ENCODE measurements at places on chromosomes 13 and 19. TPM values are rescaled to one million over a fixed set of nuclear protein-coding genes. Genes with fewer than 3 reads are reported as not detected.
A peak's percentile ranks its signal among the peaks of the same experiment; 100 is the strongest.

GRCh38 chr19:50858886-50859285 lies 4.2 kb downstream of the KLK3 start:
- no peak for DNase-seq
- no peak overlapping the region for H3K4me3 ChIP-seq
- H3K27ac ChIP-seq = no peak overlapping the region
- H3K4me1 ChIP-seq = no peaks in the 10 kb centered on the region
- H3K27me3 ChIP-seq = peaks cover 28% of the 10 kb centered on the region
- H3K36me3 ChIP-seq = no peaks in the 10 kb centered on the region

DNA sequence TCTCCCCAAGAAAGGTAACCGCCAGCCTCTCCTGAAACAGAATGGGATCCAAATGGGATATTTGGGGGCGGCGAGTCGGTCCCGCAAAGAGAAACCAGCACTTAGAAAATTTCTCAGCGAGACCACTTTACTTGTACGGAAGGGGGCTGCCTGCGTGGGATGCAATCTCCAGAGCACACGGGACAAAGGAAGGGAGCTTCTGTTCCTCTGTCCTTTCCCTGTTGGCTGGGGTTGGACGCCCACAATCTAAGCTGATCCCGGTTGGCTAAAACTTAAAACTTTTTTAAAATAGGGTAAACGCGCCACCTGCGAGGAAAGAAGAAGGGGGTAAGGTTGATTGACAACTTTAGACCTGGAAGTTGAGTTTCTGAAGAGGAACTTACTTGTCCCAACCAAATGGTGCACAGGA lies 826 bp upstream of the BSG start:
- H3K4me1 ChIP-seq = peaks cover 45% of the 10 kb centered on the region
- no peaks in the 10 kb centered on the region for H3K27me3 ChIP-seq
- H3K36me3 ChIP-seq = no peaks in the 10 kb centered on the region
- DNase-seq = no peak

- DNase-seq = no peak
- H3K4me1 ChIP-seq = peaks cover 31% of the 10 kb centered on the region
- H3K27ac ChIP-seq = no peak overlapping the region
- H3K27me3 ChIP-seq = no peaks in the 10 kb centered on the region
- H3K4me3 ChIP-seq = no peak overlapping the region
These were observed 1.3 kb downstream of the CCDC159 start for GRCh38 chr19:11347546-11348039.

GRCh38 chr13:66937423-66937822 lies 292.7 kb downstream of the PCDH9 start:
- no peak overlapping the region for H3K27ac ChIP-seq
- no peaks in the 10 kb centered on the region for H3K4me1 ChIP-seq
- H3K27me3 ChIP-seq = no peaks in the 10 kb centered on the region
- DNase-seq = no peak
- no peak overlapping the region for H3K4me3 ChIP-seq
- no peaks in the 10 kb centered on the region for H3K36me3 ChIP-seq

DNA sequence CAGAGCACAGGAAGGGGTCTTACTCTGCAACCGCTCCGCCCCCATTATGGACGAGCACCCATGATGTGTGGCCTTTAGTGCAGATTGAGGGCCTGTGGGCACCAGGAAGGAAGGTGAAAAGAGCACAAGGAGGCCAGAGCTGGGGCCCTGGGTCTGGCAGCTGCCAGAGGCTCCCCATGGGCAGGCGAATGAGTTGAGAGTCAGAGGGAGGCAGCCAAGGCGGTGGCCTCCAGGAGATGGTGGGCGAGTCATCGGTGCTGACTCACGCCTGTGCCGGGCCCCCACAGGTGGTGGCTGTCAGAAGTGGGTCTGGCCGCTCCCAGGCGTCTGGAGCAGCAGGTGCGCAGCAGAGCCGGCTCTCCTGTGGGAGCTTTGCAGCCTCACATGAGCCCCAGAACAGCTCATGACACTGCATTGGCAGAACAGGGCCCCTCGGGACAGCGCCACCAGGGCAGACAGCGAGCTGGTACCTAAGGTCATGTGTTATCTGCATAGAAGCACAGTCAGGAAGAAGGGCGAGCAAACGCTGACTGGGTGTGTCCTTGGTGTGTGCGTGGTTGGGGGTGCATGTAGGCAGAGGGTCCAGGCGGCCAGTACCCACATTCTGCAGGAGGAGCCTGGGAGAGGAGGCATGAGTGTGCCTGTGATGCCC lies 68.8 kb downstream of the CHST8 start:
- no peak overlapping the region for H3K4me3 ChIP-seq
- H3K36me3 ChIP-seq = no peaks in the 10 kb centered on the region
- no peak for DNase-seq
- no peak overlapping the region for H3K27ac ChIP-seq
- H3K4me1 ChIP-seq = no peaks in the 10 kb centered on the region

DNA sequence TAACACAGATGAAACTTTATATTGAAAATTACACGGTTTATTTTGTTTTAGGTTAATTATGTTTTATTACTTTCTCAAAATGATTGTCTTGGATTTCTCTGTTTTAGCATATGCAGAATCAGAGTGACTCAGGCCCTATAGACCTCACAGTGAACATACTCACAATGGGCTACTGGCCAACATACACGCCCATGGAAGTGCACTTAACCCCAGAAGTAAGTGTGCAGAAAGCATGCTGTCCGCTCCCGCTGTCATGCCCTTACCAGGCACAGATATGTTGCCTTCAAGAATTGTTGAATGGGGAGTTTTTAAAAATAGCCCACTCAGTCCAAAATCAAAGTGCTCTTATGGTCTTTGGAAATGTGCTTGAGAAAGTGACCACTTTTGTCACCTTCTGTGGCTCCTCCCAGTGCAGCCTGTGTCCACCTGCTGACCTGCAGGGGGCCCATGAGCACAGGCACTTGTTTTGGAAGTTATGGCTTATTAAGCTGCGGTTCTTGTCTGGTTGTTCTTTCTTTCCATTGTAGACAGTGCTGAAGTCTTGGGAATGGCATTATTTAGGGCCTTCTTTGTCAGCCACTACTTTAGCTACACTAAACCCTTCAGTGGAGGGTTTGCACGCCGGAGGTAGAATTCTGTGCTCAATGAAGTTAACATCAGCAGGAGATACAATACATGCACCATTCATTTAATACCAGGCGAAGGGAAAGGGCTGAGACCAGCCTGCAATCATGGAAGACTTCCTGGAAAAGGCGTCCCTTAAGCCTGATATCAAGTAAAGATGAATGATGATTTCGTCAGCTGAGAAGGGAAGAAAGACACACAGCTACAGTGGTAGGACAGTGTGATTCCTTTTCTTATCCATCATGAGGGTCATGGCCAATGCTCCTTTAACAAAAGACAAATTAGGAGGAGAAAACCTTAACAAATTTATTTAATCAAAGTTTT lies 36.7 kb downstream of the CUL4A start:
- no peak overlapping the region for H3K4me3 ChIP-seq
- no peaks in the 10 kb centered on the region for H3K27me3 ChIP-seq
- peaks cover 99% of the 10 kb centered on the region for H3K36me3 ChIP-seq
- no peak for DNase-seq

Gene GRIN2D
- 0.95 TPM for total RNA-seq

- H3K36me3 ChIP-seq = no peaks in the 10 kb centered on the region
- DNase-seq = no peak
- no peak overlapping the region for H3K4me3 ChIP-seq
- no peaks in the 10 kb centered on the region for H3K4me1 ChIP-seq
- no peaks in the 10 kb centered on the region for H3K27me3 ChIP-seq
These were observed 133.4 kb downstream of the OXGR1 start for GRCh38 chr13:96860882-96861281.

Gene TIMM29
- 17.3 TPM for total RNA-seq

Gene ZIC2
- total RNA-seq = not detected

GRCh38 chr13:96958286-96958891 lies 35.9 kb downstream of the OXGR1 start:
- H3K4me1 ChIP-seq = no peaks in the 10 kb centered on the region
- DNase-seq = no peak
- H3K4me3 ChIP-seq = no peak overlapping the region
- no peaks in the 10 kb centered on the region for H3K27me3 ChIP-seq

DNA sequence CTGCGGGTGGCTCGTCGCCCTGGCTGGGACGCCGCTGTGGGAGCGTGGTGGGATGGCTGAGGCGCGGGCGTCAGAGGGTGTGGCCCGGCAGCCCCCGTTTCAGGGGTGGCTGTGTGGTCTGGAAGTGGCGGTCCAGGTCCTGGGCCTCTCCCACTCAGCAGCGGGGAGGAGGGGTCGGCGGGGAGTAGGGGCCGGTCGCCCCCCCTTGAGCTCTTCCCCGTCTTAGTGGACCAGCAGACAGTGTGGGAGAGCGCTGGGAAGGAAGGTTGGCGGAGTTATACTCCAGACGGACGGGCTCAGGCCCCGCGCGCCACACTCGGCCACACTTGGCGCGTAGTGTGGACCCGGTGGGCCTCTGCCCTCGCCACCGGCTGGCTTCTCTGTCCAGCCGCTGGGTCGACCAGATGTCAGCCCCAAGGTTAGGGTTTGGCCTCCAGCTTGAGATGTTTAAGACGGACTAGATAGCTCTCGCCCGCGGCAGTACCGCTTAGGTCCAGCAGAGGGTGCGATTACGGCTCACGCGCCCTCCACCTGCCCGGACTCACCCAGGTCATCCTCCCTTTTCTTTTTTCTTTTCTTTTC lies 21.7 kb upstream of the ZNF429 start:
- DNase-seq = peak; percentile 76
- no peaks in the 10 kb centered on the region for H3K36me3 ChIP-seq
- H3K27me3 ChIP-seq = no peaks in the 10 kb centered on the region

DNA sequence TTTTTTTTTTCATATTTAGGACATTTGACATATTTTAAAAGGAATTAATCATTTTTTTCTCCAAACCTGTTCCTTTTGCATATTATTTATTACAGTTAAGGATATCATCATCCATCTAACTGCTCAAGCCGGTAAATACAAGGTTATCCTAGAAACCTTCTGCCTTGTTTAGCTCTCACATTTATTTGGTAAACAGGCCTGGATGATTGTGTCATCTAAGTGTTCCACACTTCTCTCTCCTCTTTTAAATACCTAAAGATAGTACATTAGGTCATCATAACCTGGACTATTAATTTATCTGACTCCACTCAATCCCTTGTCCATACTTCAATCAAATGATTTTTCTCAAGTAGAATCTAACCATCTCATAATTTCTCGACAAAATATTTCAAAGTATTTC lies 511.7 kb upstream of the KLHL1 start:
- H3K27ac ChIP-seq = no peak overlapping the region
- DNase-seq = no peak
- no peaks in the 10 kb centered on the region for H3K36me3 ChIP-seq

DNA sequence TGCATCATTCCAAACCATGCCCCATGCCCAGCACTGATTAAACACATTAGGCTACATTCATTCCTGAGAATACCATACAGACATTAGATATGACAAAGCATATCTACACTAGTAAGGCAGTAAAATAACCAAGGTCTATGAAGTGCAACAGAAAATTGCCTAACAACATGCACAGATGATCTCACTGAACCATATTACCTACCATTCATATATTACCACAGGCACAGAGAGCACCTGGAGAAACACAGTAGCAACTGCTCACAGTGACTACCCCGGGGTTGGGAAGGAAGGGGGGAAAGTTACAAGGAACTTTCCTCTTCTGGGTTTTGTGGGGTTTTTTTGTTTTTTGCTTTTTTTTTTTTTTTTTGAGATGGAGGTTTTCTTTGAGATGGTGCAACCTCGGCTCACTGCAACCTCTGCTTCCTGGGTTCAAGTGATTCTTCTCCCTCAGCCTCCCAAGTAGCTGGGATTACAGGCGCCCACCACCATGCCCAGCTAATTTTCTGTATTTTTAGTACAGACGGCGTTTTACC lies 669.6 kb downstream of the UQCRFS1 start:
- H3K27ac ChIP-seq = no peak overlapping the region
- H3K4me3 ChIP-seq = no peak overlapping the region
- no peaks in the 10 kb centered on the region for H3K27me3 ChIP-seq
- DNase-seq = no peak
- no peaks in the 10 kb centered on the region for H3K36me3 ChIP-seq
- H3K4me1 ChIP-seq = no peaks in the 10 kb centered on the region

GRCh38 chr19:17475541-17476115 lies 5.3 kb downstream of the SLC27A1 start:
- H3K27me3 ChIP-seq = no peaks in the 10 kb centered on the region
- DNase-seq = peak; percentile 64
- no peaks in the 10 kb centered on the region for H3K36me3 ChIP-seq
- H3K27ac ChIP-seq = peak overlapping the region; percentile 71
- H3K4me1 ChIP-seq = peaks cover 30% of the 10 kb centered on the region

Gene NDUFB7
- 121 TPM for total RNA-seq

DNA sequence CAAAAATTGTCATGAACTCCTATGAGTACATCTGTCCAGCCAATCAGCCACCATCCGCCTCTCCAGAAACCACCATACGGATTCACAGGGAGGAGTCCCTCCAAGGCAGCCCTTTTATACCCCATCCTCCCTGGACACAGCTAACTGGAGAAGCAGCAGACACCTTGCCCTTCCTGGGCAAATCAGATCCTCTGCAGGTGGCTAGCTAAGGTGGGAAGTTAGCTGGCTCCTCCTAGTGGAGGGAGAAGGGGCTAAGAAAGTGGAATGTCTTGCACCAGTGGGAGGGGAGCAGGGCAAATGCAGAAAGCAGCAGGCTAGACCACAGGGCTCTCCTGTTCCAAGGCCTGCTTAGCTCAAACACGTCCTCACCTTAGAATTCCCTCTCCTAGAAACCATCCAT lies 46.2 kb upstream of the UQCRFS1 start:
- no peak overlapping the region for H3K27ac ChIP-seq
- H3K36me3 ChIP-seq = no peaks in the 10 kb centered on the region
- no peak for DNase-seq
- no peak overlapping the region for H3K4me3 ChIP-seq
- no peaks in the 10 kb centered on the region for H3K4me1 ChIP-seq

DNA sequence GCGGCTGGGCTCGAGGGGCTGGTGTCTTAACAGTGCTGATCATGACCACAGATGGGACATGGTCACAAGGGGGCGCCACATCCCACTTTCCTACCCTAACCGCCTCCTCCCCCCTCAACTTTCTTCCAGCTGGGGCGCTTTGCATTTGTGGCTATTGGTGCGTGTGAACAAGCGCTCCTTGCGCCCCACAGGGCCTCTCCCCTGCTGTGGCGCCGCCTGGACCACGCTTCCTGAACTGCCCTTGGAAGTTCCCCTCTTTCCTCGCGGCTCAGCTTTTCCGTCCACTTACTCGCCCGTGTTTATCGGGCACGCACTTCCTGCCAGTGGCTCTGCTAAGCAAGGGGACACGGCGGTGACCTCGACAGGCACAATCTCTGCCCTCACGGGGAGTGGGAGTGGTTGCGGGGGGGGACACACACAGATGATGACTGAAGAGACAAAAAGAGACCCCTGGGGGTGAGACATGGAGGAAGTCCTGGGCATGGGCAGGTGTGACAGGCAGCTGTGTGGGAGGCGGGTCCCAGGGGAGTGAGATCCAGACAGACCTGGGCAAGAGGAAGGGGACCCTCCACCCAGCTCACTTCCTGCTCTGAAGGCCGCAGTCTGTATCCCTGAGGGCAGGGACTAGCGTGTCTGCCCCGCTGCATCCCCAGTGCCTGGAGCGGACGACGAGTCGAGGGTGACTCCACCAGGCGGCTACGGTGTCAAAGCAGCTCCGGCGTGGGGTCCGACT lies 40.3 kb downstream of the ZNF787 start:
- no peaks in the 10 kb centered on the region for H3K27me3 ChIP-seq
- H3K4me1 ChIP-seq = peaks cover 12% of the 10 kb centered on the region
- H3K36me3 ChIP-seq = no peaks in the 10 kb centered on the region
- peak overlapping the region; percentile 49 for H3K27ac ChIP-seq
- H3K4me3 ChIP-seq = peak overlapping the region; percentile 52

Gene SIGLEC5
- total RNA-seq = 3.1 TPM

Gene FLT3LG
- 12.8 TPM for total RNA-seq
